ENCODE measurements at places on chromosomes 4 and X.

GRCh38 chr4:118352843-118353533 lies at the start of gene PRSS12:
TSS of gene PRSS12 (minus strand) at chr4:118353003. CDS start at chr4:118352720, 283 bp downstream.
- peaks cover 63% of the 10 kb centered on the region for H3K27me3 ChIP-seq
- H3K4me1 ChIP-seq, result peaks cover 12% of the 10 kb centered on the region
- H3K4me3 ChIP-seq, result peak within 1 kb of the TSS; percentile 48
- no peak within 1 kb of the TSS for H3K27ac ChIP-seq
- no peaks in the 10 kb centered on the region for H3K36me3 ChIP-seq

- no peak overlapping the region for H3K27ac ChIP-seq
- H3K4me1 ChIP-seq, result no peaks in the 10 kb centered on the region
- no peaks in the 10 kb centered on the region for H3K27me3 ChIP-seq
- no peak overlapping the region for H3K4me3 ChIP-seq
- H3K36me3 ChIP-seq, result no peaks in the 10 kb centered on the region
- peak; percentile 39 for DNase-seq
These were observed 1088.8 kb downstream of the ADGRL3 start for GRCh38 chr4:62288808-62289541.

DNA sequence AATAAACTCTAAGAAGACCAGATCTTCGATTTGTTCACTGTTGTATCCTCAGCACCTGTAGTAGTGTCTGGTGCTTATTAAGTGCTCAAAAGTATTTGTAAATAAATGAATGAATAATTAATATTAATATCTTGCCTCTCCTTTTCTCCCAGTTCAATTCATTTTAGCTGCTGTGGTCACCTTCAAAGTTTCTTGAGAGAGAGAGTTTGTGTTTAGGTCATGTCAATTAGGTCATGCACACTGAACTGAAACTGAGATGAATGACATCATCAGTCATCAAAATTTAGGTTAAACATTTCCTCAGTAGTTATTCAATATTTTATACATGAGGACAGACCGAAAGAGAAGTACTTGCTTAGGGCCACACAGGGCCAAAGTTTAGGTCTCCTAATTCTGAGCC lies 73.5 kb downstream of the ANXA3 start:
- no peak for DNase-seq
- H3K4me1 ChIP-seq, result no peaks in the 10 kb centered on the region
- no peak overlapping the region for H3K4me3 ChIP-seq
- H3K27ac ChIP-seq, result no peak overlapping the region

DNA sequence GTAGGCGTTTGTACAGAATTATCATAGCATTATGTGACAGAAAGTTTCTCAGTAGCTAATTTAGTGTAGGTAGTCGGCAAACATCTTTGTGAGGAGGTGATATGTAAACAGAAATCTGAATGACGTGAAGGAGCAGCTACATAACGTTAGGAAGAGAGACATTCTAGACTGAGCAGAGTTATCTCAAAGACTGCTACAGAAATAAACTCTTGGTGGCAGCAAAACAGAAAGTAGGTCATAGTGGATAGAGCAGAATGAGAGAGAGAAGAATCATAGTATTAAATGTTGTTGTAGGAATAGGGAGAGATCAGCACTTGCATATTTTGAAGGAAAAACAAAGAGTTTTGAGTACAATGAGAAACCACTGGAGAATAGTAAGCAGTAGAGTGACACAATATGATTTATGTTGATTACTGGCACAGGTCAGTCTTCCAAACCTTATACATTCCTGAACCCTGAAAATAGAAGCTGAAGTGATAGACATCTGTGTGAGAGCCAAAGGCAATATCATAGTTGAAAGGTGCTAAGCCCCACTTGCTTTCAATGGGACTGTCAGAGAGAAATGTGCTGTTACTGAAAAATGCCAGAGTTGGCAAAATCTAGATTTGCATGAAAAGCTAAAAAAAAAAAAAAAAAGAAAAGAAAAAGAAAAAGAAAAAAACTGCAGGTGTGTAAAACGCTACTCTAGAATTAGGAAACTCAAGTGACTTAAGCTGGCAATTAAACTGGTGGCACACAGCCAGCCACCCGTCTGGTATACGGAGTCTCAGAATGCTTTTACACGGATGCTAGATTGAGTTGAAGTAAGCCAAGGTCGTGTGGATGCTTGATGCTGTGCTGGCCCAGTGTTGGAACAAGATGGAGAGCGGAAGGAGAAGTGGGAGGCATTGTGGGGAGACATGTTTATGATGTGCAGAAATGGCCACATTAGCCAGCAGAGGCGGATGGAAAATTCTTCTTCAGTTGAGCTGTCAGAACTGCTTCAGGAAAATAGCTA lies 750.2 kb upstream of the HS3ST1 start:
- H3K4me1 ChIP-seq, result no peaks in the 10 kb centered on the region
- H3K4me3 ChIP-seq, result no peak overlapping the region
- H3K27ac ChIP-seq, result no peak overlapping the region
- no peaks in the 10 kb centered on the region for H3K27me3 ChIP-seq
- no peaks in the 10 kb centered on the region for H3K36me3 ChIP-seq
- peak; percentile 2 for DNase-seq

DNA sequence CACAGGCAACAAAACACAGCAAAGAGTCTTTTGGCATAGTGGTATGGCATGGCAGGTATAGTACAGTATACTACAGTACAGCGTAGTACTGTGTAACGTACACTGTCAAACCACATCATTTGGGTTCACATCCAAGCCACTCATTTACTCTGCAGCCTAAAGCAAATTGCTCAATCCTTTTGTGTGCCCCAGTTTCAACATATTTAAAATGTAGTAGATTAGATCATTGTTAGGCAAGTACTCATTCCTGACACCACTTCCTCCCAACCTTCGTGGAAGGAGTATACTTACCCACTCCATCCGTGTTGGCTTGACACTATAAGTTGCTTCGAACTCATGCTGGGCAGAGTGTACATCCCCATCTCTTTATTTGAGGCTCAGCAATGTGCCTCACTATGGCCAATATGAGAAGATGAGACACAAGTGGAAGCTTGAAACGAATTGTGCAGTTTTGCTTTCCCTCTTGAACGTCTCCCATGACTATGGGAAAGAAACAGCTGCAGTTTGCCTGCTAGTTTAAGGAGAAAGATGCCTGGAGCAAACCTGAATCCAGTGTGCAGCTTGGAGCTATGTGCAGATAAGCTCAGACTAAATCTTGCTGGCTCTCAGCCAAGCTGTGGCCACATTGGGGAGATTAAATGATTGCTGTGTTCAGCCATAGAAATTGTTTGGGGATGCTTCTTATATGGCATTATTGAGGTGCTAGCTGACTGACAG lies 85.7 kb upstream of the TBL1X start:
- peaks cover 3% of the 10 kb centered on the region for H3K4me1 ChIP-seq
- H3K4me3 ChIP-seq, result no peak overlapping the region
- H3K36me3 ChIP-seq, result no peaks in the 10 kb centered on the region
- no peak overlapping the region for H3K27ac ChIP-seq

DNA sequence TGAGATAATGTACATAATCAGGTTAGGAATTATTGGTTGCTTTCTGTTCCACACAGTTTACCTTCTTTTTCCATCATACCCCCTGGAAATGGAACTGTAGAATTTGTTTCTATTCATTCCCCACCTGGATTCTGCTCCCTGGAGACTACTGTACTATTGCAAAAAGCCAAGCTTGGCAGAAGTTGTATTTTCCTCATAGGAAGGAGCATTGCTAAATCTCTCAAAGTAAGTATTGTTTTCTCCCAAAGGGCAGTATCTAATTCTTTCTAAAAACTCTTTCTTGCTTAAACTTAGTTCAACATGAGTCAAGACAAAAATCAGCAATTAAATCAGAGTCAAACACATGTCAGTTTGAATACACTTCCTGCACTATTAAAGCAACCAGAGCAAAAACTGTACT lies 136.2 kb downstream of the CDS1 start:
- no peak overlapping the region for H3K4me3 ChIP-seq
- DNase-seq, result no peak
- H3K4me1 ChIP-seq, result no peaks in the 10 kb centered on the region
- no peaks in the 10 kb centered on the region for H3K36me3 ChIP-seq
- H3K27me3 ChIP-seq, result no peaks in the 10 kb centered on the region

- H3K27me3 ChIP-seq, result no peaks in the 10 kb centered on the region
- no peaks in the 10 kb centered on the region for H3K4me1 ChIP-seq
- H3K36me3 ChIP-seq, result no peaks in the 10 kb centered on the region
These were observed 85.4 kb downstream of the GPRIN3 start for GRCh38 chr4:89222170-89222569.

DNA sequence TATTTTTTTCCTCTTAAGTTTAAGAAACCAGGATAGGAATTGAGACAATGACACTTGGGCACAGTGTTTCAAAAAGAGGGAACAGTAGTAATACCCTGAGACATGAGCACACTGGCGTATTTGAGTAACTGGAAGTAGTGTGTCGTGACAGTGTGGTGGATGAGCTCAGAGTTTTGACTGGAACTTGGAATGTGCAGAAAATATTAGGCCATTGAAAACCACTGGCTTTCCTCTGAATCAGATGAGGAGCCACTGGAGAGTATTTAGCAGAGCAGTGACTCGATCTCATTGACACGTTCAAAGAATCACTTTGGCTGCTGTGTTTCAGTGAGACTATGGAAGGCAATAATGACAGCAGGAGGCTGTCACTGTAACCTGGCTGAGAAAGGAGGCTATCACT lies 1531.2 kb downstream of the STIM2 start:
- H3K27me3 ChIP-seq, result no peaks in the 10 kb centered on the region
- H3K4me1 ChIP-seq, result no peaks in the 10 kb centered on the region
- no peak overlapping the region for H3K27ac ChIP-seq
- H3K4me3 ChIP-seq, result no peak overlapping the region
- DNase-seq, result no peak

DNA sequence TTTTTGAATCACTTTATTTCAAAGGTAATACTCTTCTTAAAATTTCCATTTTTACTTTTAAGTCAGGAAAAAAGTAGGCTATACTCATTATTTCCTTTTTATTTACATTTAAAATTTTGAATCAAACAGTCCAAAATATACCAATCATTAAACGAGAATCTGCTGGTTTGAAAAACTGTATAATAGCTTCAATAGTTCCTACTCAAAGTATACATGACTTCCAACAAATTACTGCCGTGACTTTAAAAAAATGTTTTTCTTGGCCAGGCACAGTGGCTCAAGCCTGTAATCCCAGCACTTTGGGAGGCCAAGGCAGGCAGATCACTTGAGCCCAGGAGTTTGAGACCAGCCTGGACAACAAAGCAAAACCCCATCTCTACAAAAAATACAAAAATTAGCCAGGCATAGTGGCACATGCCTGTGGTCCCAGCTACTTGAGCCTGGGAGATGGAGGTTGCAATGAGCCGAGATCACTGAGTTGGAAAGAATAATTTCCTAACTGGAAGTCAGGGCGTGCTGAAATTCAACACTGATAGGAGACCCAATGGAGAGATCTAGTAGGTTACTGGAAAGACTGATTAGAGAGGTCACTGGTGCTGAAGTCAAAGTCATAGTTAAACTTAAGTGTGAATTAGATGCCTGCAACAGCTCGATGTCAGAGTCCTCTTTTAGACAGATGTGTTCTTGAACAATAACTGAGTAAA lies 9.0 kb downstream of the KLHL8 start:
- no peak overlapping the region for H3K27ac ChIP-seq
- no peak for DNase-seq
- H3K36me3 ChIP-seq, result no peaks in the 10 kb centered on the region
- H3K27me3 ChIP-seq, result no peaks in the 10 kb centered on the region
- no peaks in the 10 kb centered on the region for H3K4me1 ChIP-seq

- no peak for DNase-seq
- H3K36me3 ChIP-seq, result no peaks in the 10 kb centered on the region
- no peaks in the 10 kb centered on the region for H3K27me3 ChIP-seq
These were observed 204.6 kb upstream of the DIAPH2 start for GRCh38 chrX:96480081-96480480.
